Smooth muscle cell of the coronary artery (primary cell): ENCODE measurements at places on chromosomes 11 and 22. TPM values are rescaled to one million over a fixed set of nuclear protein-coding genes. Genes with fewer than 3 reads are reported as not detected.

Gene DGKZ
- 30.0 and 30.7 TPM in 2 replicates for total RNA-seq

Gene MRPL16
- total RNA-seq = 30.5 and 35.3 TPM in 2 replicates

Gene LTBP3
- 30.2 and 64.4 TPM in 2 replicates for total RNA-seq

Gene B4GALNT4
- total RNA-seq = 1.1 and 2.8 TPM in 2 replicates

Gene GNAZ
- 0.30 and 1.3 TPM in 2 replicates for total RNA-seq

Gene POLR2F
- 106 and 108 TPM in 2 replicates for total RNA-seq

Gene ACRV1
- total RNA-seq = not detected in 2 replicates

Gene MMP12
- under 0.01 and 9.1 TPM in 2 replicates for total RNA-seq

Gene PANX3
- total RNA-seq = not detected in 2 replicates

Gene TRIM49B
- not detected in 2 replicates for total RNA-seq

Gene KCNJ5
- under 0.01 and 0.12 TPM in 2 replicates for total RNA-seq

Gene HORMAD2
- not detected in 2 replicates for total RNA-seq

Gene UPB1
- 1.4 TPM in 1 of 2 replicates, not detected in the other for total RNA-seq

Gene TMEM191C
- total RNA-seq = 0.82 and 1.4 TPM in 2 replicates

Gene OR4D5
- total RNA-seq = not detected in 2 replicates

Gene CABP4
- total RNA-seq = not detected in 2 replicates

Gene RHOD
- 11.8 and 19.6 TPM in 2 replicates for total RNA-seq

Gene C11orf86
- total RNA-seq = not detected in 2 replicates

Gene PANX2
- 0.35 and 0.98 TPM in 2 replicates for total RNA-seq

Gene P4HA3
- 6.1 and 19.2 TPM in 2 replicates for total RNA-seq

Gene NCAM1
- 0.30 and 0.59 TPM in 2 replicates for total RNA-seq

Gene DGAT2
- total RNA-seq = 0.60 and 18.7 TPM in 2 replicates

Gene KDM4E
- total RNA-seq = not detected in 2 replicates

Gene MMP1
- total RNA-seq = 73.8 and 4,826 TPM in 2 replicates

Gene PPARA
- total RNA-seq = 10.7 and 12.5 TPM in 2 replicates

Gene USH1C
- not detected in 2 replicates for total RNA-seq

Gene OR56A1
- not detected in 2 replicates for total RNA-seq

Gene ANGPTL5
- total RNA-seq = 0.23 TPM in 1 of 2 replicates, not detected in the other

Gene SLC35E4
- 5.7 and 7.7 TPM in 2 replicates for total RNA-seq

Gene SHANK3
- 0.30 and 0.70 TPM in 2 replicates for total RNA-seq

Gene LRRC56
- total RNA-seq = 0.23 TPM in 2 replicates

Gene MMP13
- not detected in 2 replicates for total RNA-seq

Gene FAM118B
- 10.2 and 15.2 TPM in 2 replicates for total RNA-seq

Gene WBP2NL
- 0.23 and 0.30 TPM in 2 replicates for total RNA-seq

Gene C11orf65
- total RNA-seq = 0.30 and 0.35 TPM in 2 replicates

Gene RAC2
- 3.9 and 10.9 TPM in 2 replicates for total RNA-seq

Gene GRIA4
- not detected in 2 replicates for total RNA-seq

Gene MUC2
- not detected in 2 replicates for total RNA-seq

Gene PGA4
- total RNA-seq = 0.59 TPM in 1 of 2 replicates, not detected in the other

Gene SPINDOC
- 6.7 and 12.0 TPM in 2 replicates for total RNA-seq

Gene JHY
- total RNA-seq = 0.98 and 1.4 TPM in 2 replicates

Gene SPI1
- total RNA-seq = not detected in 2 replicates

Gene ANKK1
- total RNA-seq = under 0.01 and 0.12 TPM in 2 replicates

Gene TUB
- 7.7 and 12.6 TPM in 2 replicates for total RNA-seq

Gene TRPM5
- total RNA-seq = not detected in 2 replicates

Gene MMP8
- total RNA-seq = not detected in 2 replicates

Gene NR1H3
- 15.5 and 31.1 TPM in 2 replicates for total RNA-seq

Gene GRAMD1B
- 0.68 and 4.0 TPM in 2 replicates for total RNA-seq

Gene ASCL2
- not detected in 2 replicates for total RNA-seq

Gene OR51G2
- total RNA-seq = not detected in 2 replicates

Gene TYR
- total RNA-seq = not detected in 2 replicates

Gene LUZP2
- total RNA-seq = 0.08 and 0.12 TPM in 2 replicates
